ENCODE measurements at places on chromosomes 3 and 15.

DNA sequence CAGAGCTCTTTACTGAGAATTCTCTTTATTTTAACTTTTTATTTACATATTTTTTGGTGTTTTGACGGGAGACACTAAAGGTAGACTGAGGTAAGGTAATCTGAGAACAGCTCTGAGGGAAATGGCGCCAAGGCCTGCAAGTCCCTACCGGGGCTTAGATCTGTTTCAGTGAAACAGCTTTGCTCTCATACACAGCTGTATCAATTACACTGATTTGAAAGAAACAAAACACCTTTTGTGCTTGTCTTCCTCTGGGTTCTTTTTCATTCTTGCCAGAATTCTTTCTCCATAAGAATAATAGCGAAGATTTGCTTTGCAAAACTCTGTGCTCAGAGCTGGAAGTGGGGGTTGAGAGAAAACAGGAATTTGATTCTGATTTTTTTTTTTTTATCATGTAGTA is 79.5 kb upstream of the PEX5L start:
- no peak for DNase-seq

- no peak for DNase-seq
Measured at GRCh38 chr3:187497052-187497451, 128.9 kb downstream of the RTP4 start.

DNA sequence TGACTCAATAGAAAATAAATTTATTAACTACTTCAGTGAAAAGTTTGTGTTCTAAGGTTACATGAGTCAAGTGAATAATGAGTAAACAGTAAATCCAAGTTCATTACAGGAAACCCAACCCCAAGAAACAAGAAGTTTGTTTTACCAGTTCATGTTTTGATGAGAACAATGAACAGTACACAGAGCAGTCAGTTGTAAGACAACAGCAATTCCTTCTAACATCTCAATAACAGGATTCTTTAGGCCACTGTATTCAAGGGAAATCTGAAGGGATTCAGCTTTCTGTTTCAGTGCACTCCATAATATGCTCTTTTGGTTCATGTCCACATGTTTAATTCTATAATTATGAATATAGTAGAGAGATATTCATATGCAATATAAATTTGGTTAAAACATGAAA is 18.4 kb downstream of the ATR start:
- no peak for DNase-seq

DNA sequence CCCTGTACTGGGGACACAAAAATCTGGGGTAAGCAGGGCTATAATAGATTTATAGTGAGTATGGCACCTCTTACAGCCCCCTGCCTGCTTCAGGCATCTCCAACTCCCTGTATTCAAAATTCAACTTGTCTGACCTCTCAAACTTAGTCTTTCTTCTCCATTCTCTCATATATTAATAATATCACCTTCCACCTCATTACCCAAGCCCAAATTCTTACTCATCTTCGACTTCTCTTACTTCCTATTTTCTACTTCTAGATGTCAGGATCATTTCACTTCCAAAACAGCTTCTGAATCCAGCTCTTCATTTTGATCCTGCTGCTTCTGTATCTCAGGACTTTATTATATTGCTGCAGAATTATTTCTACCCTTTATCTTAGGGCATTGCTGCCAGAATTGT is 290.7 kb downstream of the CHST2 start:
- DNase-seq: no peak

- no peak for DNase-seq
Measured at GRCh38 chr3:44340058-44340395, 1.5 kb downstream of the TCAIM start.

GRCh38 chr15:74193299-74193718 is 9.3 kb downstream of the STRA6 start:
- no peak for DNase-seq

- no peak for DNase-seq
Measured at GRCh38 chr3:168582503-168582902, 486.8 kb upstream of the GOLIM4 start.

GRCh38 chr3:139715743-139716360 is 38.1 kb upstream of the NMNAT3 start:
- no peak for DNase-seq

DNA sequence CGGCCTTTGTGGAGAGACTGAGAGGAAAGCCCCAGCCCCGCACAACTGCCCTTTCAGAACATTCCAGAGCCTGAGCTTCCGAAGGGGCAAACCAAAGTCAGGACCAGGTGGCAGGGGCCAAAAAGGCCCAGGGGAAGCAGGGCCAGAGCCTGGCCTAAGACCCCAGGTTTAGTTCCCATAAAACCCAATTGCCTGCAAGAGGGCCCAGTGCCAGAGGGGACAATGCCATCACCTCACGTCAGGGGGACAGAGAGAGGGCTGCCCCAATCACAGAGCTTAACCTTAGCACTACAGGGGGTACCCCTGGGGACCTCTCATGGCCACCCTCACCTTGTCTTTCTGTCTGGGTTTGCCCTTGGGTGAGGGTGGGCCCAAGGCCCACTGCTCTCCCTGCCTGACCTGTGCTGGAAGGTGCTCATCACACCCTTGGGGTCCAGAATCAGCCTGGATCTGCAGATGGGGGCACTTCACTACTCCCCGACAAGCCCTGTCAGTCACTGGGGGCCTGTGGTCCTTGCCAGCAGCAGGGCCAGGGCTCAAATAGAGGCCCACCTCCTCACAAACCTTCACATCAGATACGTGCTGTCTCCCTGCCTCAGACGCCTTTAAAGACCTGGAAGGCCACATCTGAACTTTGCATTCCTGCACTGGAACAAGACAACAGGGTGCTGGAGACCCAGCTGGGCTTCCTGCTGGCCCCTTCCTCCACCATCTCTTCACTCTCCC is 3.8 kb downstream of the CALML4 start:
- no peak for DNase-seq

GRCh38 chr3:192864941-192865340 is 52.7 kb downstream of the MB21D2 start:
- DNase-seq: no peak

DNA sequence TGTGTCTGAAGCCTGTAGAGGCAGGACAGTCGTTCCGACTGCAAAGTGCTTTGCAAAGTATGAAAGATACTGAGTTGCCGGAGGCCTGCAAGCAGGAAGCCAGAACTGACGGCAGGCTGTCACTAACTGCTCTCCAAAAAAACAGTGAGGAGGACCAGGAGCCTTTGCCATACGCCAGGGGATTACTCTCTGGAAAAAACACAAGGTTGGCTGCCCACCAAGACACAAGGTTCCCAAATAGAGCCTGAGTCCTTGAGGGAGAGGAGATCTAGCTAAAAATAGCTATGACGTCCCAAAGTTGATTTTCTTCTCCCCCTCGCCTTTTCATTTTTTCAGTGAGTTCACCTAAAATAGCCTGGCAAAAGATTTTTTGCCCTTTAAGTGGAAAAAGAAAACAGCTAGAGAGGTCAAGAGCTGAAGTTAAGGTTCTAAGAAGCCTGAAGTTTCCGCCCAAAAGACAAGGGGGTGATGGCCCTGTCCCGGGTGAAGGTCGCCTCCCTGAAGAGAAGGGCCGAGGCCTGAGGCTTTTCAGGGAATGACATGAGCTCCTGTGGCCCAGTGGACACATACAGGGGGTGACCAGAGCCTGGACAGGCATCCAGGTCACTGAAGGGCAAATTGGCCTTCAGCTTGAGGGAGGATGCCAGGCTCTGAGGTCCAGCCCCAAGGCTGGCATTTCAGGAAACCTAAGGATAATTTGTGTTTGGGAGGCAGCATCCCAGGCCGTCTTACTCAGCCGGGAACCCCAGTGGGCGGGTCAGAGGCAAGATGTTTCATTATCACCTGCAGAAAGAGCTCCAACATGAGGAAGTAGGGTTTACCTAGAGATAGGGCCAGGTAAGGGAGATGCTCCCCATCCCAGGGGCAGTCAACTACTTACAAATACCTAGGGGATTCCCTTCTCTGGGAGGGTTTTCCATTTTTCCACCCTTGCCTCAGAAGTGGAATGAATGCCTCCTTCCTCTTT is 44.9 kb upstream of the DGKG start:
- DNase-seq: no peak

DNA sequence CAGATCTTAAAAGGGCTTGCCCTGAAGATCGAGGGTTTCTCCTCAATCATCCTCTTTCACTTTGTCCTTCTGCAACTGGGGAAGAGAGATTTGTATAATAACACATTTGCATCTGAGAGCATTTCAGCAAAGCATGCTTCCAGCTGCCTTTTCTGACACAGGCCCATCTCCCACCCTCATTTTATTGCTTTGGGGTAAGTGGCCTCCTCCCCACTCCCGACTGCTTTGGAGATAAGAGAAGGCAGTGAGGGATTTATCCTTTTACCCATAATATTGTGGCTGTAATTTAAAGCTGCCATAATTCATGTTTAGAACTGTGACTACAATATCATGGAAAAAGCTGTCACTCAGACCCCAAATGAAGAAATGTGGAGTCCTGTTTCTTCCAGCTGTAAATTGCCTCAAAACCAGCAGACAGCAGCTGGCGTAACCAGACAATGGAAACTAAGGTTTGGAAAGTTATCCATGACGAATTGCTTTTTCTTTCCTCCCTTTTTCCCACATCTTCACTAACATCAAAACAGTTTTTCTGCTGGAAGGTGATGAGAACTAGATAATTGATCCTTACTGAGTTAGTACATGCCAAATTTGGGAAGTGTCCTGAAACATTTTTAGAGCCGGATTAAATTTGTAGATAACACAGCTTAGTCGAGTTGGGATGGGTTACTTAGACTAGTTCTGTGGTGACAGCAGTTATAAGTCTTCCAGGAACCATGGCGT is 104.2 kb upstream of the PFN2 start:
- no peak for DNase-seq

- no peak for DNase-seq
Measured at GRCh38 chr3:156952011-156952410, 125.9 kb downstream of the LEKR1 start.

DNA sequence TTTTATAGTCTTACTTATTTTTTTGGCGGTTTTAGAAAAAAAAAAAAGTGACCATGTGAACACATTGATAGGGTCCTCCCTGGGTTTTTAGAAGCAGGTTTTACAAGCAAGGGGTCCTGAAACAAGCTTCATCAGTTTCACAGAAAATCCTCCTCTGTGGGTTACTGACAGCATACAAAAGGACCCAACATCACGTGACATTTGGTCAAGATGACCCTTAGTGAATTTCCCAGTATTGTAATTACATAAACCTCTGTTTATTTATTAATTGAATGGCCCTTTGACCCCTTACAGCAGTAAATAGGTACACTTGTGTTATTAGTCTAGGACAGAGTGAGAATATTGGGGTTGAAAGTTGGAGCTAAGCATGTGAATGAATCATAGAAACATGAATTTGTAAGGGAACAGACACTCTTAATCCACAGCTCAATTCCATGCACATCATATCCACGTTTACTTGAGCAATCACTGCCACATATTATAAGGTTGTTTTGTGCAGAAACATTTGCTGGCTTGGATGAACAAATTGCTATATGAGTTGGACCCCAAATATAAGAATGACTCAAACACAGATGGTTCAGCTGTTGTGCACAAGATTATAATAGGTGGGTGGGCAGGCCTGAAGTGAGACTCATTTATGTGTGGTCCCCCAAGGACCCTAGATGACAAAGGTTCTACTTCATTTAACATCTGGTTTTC is 137.5 kb downstream of the ZNF385D start:
- DNase-seq: no peak

DNA sequence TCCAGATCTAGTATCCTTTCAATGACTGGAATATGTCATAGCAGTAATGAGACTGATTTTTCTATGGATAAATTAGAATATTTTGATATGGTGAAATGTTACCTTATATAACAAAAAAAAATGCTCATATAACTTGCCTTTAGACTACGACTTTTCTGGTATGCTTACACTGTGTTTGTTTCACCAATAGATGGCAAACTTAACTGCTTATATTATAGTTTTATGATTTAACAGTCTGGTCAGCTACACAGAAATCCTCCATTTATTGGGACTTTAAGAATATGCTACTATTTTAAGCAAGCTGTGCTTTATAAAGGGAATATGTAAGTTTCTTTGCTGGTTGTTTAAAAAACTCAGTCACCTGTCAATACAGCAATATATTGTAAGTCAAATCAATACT is 205.6 kb downstream of the VGLL3 start:
- DNase-seq: no peak

- DNase-seq: no peak
Measured at GRCh38 chr3:12695916-12696315, 32.0 kb upstream of the RAF1 start.

GRCh38 chr3:129521611-129522010 is 6.8 kb upstream of the RHO start:
- no peak for DNase-seq

DNA sequence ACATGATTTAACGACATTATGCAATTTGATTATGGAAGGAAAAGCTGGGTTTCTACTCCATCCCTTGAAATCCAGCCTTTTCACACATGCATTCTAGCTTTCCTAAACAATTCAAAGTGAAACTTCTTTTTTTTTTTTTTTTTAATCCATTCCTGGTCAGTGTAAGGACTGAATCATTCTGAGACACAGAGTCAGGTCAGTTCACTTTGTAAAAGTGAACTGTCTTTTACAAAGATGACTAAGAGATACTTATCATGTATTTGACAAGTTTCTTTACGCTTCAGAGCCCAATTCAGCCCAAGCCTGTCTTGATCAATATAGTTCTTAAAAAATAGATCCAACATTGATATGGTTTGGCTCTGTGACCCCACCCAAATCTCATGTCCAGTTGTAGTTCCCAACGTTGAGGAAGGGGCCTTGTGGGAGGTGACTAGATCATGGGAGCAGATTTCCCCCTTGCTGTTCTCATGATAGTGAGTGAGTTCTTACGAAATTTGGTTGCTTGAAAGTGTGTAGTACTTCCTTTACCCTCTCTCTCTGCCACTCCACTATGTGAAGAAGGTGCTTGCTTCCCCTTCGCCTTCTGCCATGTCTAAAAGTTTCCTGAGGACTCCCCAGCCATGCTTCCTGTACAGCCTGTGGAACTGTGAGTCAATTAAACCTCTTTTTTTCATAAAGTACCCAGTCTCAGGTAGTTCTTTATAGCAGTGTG is 345.6 kb upstream of the THBS1 start:
- DNase-seq: no peak

- DNase-seq: no peak
Measured at GRCh38 chr15:63052077-63052841, 9.7 kb downstream of the TPM1 start.

- no peak for DNase-seq
Measured at GRCh38 chr3:4162096-4162495, 141.1 kb upstream of the SETMAR start.

GRCh38 chr3:128285967-128286321 is 132.7 kb downstream of the EEFSEC start:
- no peak for DNase-seq

GRCh38 chr15:99029341-99030144 is 22.0 kb upstream of the PGPEP1L start:
- no peak for DNase-seq

Measured in immature natural killer cell (primary cell).